Fibroblast of gingiva (primary cell): ENCODE measurements at places on chromosomes 11 and 22.

GRCh38 chr11:60762851-60763691 is 6.4 kb downstream of the MS4A15 start:
- DNase-seq = no peak

- no peak for DNase-seq
Observed at GRCh38 chr11:28176351-28176750, 68.2 kb downstream of the METTL15 start.

- peak; percentile 17 for DNase-seq
Observed at GRCh38 chr11:74466916-74467885, at the start of gene KCNE3. Gene KCNE3, minus strand, starts transcription at chr11:74467549. Its CDS starts 9,986 bp downstream, at chr11:74457563.

GRCh38 chr11:79201677-79202347 is 239.0 kb downstream of the TENM4 start:
- DNase-seq = no peak
